ENCODE measurements at places on chromosomes 1 and 21.

GRCh38 chr1:31939484-31940329 lies 1.5 kb upstream of the PTP4A2 start:
- peak overlapping the region; percentile 90 for H3K27ac ChIP-seq
- peak; percentile 64 for DNase-seq
- peaks cover 74% of the 10 kb centered on the region for H3K4me1 ChIP-seq
- peak overlapping the region; percentile 51 for H3K4me3 ChIP-seq
- H3K36me3 ChIP-seq: no peaks in the 10 kb centered on the region

DNA sequence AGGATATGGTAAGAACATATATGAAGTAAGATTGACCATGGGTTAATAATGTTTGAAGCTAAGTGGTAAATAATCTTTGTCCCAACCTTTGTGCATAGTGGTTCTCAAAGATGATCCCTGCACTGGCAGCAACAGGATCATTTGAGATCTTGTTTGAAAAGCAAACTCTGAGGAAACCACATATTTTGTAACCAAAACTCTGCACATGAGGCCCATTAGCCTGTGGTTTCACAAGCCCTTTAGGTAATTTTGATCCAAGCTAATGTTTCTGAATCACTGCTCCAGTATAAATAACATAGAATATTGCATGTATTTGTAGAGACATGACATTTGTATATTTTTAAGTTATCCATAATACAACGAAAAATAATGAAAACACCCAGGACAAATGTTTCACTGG lies 147.9 kb upstream of the RGS18 start:
- H3K4me1 ChIP-seq: no peaks in the 10 kb centered on the region
- H3K27me3 ChIP-seq: no peaks in the 10 kb centered on the region
- no peak overlapping the region for H3K4me3 ChIP-seq
- no peak overlapping the region for H3K27ac ChIP-seq

GRCh38 chr1:213688655-213689054 lies 299.1 kb upstream of the PROX1 start:
- H3K36me3 ChIP-seq: no peaks in the 10 kb centered on the region
- DNase-seq: no peak
- H3K27ac ChIP-seq: no peak overlapping the region
- peaks cover 1% of the 10 kb centered on the region for H3K27me3 ChIP-seq

DNA sequence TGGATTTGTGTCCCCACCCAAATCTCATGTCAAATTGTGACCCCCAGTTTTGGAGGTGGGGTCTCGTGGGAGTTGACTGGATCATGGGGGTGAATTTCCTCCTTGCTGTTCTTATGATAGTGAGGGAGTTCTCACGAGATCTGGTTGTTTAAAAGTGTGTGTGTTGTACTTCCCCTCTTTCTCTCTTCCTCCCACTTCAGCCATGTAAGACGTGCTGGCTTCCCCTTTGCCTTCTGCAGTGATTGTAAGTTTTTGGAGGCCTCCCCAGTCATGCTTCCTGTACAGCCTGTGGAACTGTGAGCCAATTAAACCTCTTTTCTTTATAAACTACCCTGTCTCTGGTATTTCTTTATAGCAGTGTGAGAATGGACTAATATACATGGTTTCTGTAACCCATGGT lies 64.6 kb downstream of the RHOU start:
- no peaks in the 10 kb centered on the region for H3K36me3 ChIP-seq
- H3K4me3 ChIP-seq: no peak overlapping the region
- no peak overlapping the region for H3K27ac ChIP-seq
- no peak for DNase-seq

GRCh38 chr1:115822117-115822516 lies 18.8 kb downstream of the NHLH2 start:
- no peaks in the 10 kb centered on the region for H3K4me1 ChIP-seq
- no peak for DNase-seq
- no peaks in the 10 kb centered on the region for H3K36me3 ChIP-seq
- no peak overlapping the region for H3K4me3 ChIP-seq

GRCh38 chr21:38830671-38831525 lies 25.2 kb downstream of the ETS2 start:
- H3K36me3 ChIP-seq: no peaks in the 10 kb centered on the region

GRCh38 chr1:35463232-35463631 lies 94.0 kb downstream of the KIAA0319L start:
- H3K27ac ChIP-seq: no peak overlapping the region
- H3K4me1 ChIP-seq: no peaks in the 10 kb centered on the region
- no peaks in the 10 kb centered on the region for H3K27me3 ChIP-seq
- H3K4me3 ChIP-seq: no peak overlapping the region

DNA sequence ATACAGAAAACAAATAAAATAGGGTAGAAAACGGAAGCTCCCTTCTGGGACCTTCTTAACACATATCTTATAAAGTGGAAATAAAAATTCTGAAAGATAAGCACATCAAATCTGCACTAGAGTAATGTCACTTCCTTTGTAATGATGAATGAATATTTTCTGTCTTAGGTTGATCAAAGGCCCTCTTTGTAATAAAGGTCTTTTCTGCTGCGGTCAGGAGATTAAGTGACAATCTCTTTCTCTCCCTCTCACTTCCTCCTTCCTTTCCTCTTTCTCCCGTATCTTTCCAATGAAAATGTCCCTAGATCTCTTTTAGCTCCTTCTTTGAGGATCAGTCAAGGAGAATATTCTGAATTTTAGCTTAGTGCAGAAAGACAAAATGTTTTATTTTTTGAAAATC lies 33.8 kb downstream of the TMCO1 start:
- H3K4me1 ChIP-seq: no peaks in the 10 kb centered on the region
- H3K27ac ChIP-seq: no peak overlapping the region
- no peak overlapping the region for H3K4me3 ChIP-seq
- H3K36me3 ChIP-seq: peaks cover 30% of the 10 kb centered on the region
- no peaks in the 10 kb centered on the region for H3K27me3 ChIP-seq

- peaks cover 64% of the 10 kb centered on the region for H3K4me1 ChIP-seq
- H3K27ac ChIP-seq: peak overlapping the region; percentile 47
- no peaks in the 10 kb centered on the region for H3K27me3 ChIP-seq
- DNase-seq: peak; percentile 32
- H3K4me3 ChIP-seq: peak overlapping the region; percentile 17
Observed at GRCh38 chr21:42460391-42461184, 35.4 kb downstream of the RSPH1 start.

DNA sequence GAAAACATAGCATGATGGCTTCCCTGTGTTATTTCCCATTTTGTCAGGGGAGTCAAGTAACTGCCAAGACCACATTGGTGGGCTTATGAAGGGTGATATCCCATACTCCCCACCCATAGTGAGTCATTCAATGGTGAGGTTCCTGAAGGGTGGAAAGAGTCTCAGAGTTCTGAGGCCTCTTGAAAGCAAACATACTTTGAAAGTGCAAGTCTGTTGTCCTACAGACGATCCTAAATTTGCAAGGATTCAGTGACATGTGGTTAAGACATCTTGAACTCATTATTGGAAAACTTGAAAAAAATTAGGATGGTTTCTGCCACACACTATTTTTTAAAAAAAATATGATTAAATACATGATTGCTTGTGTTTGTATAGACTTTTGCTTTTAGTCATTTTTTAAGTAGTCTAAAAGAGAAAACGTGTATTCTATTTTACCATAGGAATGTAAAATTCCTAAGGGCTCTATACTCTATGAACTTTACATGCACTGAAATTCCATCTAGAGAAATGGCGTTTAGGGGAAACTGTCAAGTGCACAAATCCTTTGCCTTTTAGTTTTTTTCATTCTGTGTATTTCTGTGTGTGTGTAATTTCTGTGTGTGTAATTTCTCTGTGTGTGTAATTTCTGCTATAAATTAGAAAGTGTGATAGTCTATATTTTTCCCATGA lies 225.5 kb upstream of the ADAMTS5 start:
- H3K27ac ChIP-seq: no peak overlapping the region
- H3K36me3 ChIP-seq: no peaks in the 10 kb centered on the region
- H3K4me1 ChIP-seq: no peaks in the 10 kb centered on the region
- DNase-seq: no peak
- no peaks in the 10 kb centered on the region for H3K27me3 ChIP-seq

DNA sequence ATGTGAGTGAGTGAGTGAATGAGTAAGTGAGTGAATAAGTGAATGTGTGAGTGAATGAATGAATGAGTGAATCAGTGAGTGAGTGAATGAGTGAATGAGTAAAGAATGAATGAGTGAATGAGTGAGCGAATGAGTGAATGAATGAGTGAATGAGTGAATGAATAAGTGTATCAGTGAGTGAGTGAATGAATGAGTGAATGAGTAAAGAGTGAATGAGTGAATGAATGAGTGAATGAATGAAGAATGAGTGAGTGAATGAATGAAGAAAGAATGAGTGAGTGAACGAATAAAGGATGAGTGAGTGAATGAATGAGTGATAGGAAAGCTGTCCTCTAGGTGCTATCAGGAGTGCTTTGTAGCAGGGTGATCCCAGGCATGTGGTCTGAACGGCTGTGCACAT lies 35.7 kb downstream of the CFAP74 start:
- DNase-seq: no peak
- no peaks in the 10 kb centered on the region for H3K4me1 ChIP-seq
- H3K36me3 ChIP-seq: no peaks in the 10 kb centered on the region
- H3K27me3 ChIP-seq: no peaks in the 10 kb centered on the region
- no peak overlapping the region for H3K27ac ChIP-seq

GRCh38 chr1:87702455-87702854 lies 373.8 kb downstream of the LMO4 start:
- DNase-seq: no peak
- H3K4me3 ChIP-seq: no peak overlapping the region
- H3K27ac ChIP-seq: no peak overlapping the region
- no peaks in the 10 kb centered on the region for H3K4me1 ChIP-seq
- H3K27me3 ChIP-seq: no peaks in the 10 kb centered on the region

- no peak overlapping the region for H3K27ac ChIP-seq
- H3K27me3 ChIP-seq: peaks cover 17% of the 10 kb centered on the region
- DNase-seq: no peak
- H3K36me3 ChIP-seq: no peaks in the 10 kb centered on the region
- H3K4me1 ChIP-seq: peaks cover 28% of the 10 kb centered on the region
- H3K4me3 ChIP-seq: no peak overlapping the region
Observed at GRCh38 chr1:34867415-34867814, 7.9 kb upstream of the SMIM12 start.

GRCh38 chr1:101520302-101520701 lies 283.5 kb downstream of the S1PR1 start:
- no peak for DNase-seq
- H3K27me3 ChIP-seq: peaks cover 4% of the 10 kb centered on the region
- no peak overlapping the region for H3K4me3 ChIP-seq
- H3K4me1 ChIP-seq: no peaks in the 10 kb centered on the region
- H3K36me3 ChIP-seq: no peaks in the 10 kb centered on the region

- H3K4me1 ChIP-seq: no peaks in the 10 kb centered on the region
- DNase-seq: no peak
- H3K4me3 ChIP-seq: no peak overlapping the region
- H3K36me3 ChIP-seq: no peaks in the 10 kb centered on the region
- no peaks in the 10 kb centered on the region for H3K27me3 ChIP-seq
Observed at GRCh38 chr21:42956824-42957630, 17.3 kb upstream of the PKNOX1 start.

GRCh38 chr1:22275626-22276395 lies 132.9 kb upstream of the WNT4 start:
- DNase-seq: no peak
- no peaks in the 10 kb centered on the region for H3K4me1 ChIP-seq
- peaks cover 35% of the 10 kb centered on the region for H3K27me3 ChIP-seq
- no peak overlapping the region for H3K4me3 ChIP-seq

DNA sequence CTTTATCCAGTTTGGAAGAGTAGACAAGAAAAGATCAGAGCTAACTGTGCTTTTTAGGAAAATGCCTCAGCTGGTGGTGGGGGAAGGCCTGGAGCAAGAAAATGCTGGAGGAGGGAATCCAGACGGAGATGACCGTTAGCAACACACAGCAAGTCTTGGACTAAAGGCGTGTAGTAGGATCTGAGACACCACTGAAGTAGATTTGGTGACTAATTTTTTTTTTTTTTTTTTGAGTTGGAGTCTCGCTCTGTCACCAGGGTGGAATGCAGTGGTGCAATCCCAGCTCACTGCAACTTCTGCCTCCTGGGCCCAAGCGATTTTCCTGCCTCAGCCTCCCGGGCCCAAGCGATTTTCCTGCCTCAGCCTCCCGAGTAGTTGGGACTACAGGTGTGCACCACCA lies 41.2 kb downstream of the LPAR3 start:
- H3K27ac ChIP-seq: no peak overlapping the region
- no peaks in the 10 kb centered on the region for H3K36me3 ChIP-seq
- H3K4me1 ChIP-seq: peaks cover 29% of the 10 kb centered on the region
- no peaks in the 10 kb centered on the region for H3K27me3 ChIP-seq

DNA sequence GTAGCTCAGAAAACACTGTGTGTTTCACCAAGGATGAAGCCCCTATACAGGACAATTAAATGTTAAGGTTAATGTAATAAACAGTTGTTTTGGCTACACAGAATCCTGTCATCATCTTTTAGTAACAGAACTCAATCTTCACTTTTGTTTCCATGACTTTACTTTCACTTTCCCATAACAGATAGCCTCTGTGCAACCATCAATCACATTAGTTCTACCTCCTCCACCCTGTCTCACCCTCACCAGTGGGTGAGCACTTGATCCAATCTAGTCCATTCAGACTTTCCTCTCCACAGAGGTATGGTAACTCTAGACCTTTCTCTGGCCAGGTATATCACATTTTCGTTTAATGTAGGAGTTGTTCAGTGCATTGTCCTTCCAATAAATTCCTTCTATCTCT lies 1018.5 kb downstream of the ADGRL2 start:
- no peak for DNase-seq
- H3K36me3 ChIP-seq: no peaks in the 10 kb centered on the region
- H3K27me3 ChIP-seq: no peaks in the 10 kb centered on the region
- no peak overlapping the region for H3K27ac ChIP-seq

- H3K4me3 ChIP-seq: no peak overlapping the region
- H3K4me1 ChIP-seq: no peaks in the 10 kb centered on the region
- no peaks in the 10 kb centered on the region for H3K27me3 ChIP-seq
Observed at GRCh38 chr1:170284951-170285350, 139.2 kb downstream of the NTMT2 start.

DNA sequence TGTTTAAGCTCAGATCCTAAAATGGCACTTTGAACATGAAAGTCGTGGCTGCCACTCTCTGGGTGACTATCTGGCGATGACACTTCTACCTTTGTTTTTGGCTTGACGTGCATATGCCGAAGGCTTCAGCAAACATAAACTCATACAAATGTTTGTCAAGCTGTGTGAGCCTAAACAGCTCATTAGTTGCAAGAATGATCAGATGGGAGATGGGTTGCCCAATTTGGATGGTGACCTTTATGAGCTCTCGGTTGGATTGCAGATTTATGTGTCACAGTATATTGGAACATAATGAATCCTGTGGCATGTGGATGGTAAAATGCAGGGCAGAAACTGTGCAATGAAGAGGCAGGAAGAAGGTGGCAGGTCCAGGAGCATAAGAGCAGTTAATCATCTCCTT lies 229.3 kb downstream of the DISC1 start:
- H3K36me3 ChIP-seq: no peaks in the 10 kb centered on the region
- no peak for DNase-seq
- no peak overlapping the region for H3K4me3 ChIP-seq
- H3K27me3 ChIP-seq: no peaks in the 10 kb centered on the region
- no peak overlapping the region for H3K27ac ChIP-seq

DNA sequence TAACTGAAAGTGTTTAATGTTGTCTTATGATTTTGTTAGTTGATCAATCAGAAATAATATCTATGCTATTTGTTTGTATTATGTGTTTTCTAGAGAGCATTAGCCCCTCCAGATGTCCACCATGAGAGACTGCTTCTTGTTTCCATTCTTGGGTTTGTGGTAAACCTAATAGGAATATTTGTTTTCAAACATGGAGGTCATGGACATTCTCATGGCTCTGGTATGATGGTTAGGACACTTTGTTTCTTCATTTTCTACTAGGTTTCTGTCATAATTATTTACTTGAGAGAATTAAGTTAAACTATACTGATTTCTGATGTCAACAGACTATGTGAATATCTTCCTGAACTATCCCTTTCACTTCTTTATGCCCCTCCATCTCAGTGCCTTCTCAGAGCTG lies 16.1 kb downstream of the SLC30A7 start:
- H3K27me3 ChIP-seq: no peaks in the 10 kb centered on the region
- H3K27ac ChIP-seq: no peak overlapping the region
- no peaks in the 10 kb centered on the region for H3K4me1 ChIP-seq
- no peak overlapping the region for H3K4me3 ChIP-seq
- no peak for DNase-seq

Data from T-cell (primary cell).